ENCODE measurements at places on chromosomes 6 and 20.

DNA sequence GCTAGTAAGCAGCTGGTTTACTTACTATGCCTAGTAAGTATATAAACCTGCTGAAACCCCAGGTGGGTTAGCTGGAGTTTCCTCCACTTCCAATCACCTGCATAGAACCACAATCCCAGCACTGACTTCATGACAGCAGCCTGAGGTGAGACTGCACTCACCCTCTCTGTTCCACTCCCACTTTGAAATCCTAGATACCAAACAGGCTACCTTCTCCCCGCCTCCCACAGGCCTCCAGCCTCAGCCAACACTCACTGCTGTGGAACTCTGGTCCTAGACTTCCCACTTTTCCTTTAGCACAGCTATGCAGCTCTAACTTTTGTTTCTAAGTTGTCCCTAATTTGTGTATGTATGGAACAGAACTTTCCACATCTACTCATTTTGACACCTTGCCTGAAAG is 149.7 kb upstream of the ARID1B start:
- no peak for DNase-seq

- DNase-seq, result no peak
Observed at GRCh38 chr6:16564436-16564835, 196.8 kb downstream of the ATXN1 start.

DNA sequence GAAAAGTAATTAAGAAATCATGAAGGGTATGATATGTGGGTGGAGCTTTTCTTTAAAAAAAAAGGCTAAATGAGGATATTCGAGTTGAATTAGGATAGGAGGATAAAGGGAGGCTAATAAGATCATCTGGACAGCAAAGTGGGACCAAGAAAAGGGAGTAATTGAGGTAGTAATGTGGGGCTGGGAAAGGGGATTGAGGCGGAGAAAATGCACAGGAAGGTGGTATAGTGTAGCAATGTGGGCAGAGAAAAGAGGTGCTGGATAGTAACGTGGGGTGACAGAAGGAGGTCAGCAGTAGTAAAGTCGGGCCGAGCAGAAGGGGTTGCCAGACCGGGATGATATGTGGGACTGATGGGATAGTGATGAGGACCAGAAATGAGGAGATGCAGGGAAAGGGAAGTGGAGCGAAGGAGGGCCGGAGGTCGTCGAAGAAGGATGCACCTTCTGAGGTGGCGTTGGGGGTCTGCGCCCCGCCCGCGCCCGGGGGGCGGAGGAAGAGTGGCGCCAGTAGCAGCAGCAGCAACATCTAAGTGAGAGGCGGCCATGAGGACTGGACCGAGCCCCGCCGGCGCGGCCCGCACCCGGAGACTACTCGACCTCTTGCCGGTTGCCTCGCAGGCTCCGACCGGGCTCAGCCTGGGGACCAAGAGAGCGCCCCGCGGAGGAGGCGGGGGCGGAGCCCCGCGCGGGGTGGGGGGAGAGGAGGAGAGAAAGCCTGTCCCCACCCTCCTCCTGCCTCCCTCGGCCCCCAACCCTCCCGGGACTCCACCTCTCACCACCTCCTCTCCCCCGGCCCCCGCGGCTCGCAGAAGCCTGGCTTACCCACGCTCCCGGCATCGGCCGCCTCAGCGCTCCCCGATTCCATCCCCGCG is 887 bp downstream of the GABBR1 start:
- no peak for DNase-seq

GRCh38 chr6:86682297-86682696 is 255.0 kb upstream of the HTR1E start:
- DNase-seq, result no peak

DNA sequence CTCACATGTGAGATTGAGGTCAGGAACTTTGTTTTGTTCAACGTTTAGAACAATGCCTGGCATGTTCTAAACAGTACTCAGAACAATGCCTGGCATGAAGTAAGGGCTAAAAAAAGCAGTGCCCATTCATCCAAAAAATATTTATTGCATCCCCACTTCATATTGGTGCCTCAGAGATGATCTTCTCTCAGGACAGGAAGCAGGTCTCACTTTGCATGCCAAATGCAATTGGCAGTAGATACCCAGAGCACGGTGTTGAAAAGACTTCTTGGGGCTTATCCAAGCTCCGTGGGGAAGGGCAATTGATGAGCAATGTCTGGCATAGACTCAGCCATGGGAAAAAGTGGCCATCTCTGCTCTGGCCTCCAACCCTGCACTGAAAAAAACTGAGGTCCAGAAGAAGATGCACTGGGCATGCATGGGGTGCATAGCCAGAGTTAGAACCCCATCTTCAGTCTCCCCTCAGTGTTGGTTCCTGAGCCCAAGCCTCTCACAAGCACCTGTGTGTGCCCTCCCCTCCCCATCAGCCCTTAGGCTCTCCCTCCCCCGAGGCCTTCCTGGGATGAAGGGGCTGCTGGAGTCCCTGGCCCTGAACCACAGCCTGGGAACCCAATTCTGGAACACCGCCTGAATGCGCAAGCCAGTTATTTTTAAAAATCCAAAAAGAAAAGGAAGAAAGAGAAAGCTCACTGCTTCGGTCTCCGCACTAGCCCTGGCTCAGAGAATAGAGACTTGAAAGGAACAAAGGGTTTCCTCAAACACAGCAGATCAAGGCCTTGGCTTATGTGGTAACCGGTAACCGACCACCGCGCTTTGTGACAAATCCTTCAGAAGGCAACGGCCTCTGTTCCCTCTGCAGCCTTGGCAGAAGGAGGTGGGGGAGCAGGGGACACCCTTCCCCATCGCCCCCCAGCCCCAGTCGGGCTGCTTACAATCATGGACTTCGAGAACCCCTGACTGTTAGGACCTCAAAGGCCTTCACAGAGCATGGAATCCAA is 78.5 kb upstream of the SIRPA start:
- no peak for DNase-seq

DNA sequence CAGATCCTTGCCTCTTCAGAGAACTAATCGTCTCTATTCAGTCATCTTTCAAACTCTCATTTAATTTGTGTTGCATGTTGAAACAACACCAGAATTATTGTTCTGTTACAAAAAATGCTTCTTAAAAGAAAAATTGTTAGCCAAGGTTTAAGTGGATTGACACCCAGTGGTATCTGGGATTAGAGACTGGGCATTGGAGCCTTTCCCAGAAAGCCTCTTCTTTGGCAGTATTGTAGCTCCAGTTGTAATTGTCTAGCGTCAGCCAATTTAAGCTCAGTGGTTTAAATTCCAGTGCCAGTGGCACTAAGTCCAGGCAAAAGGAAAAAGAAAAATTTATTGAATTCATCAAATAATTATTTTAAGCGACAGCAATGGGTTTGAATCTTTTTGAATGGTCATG is 801 bp downstream of the CCDC28A start:
- no peak for DNase-seq

- DNase-seq, result no peak
Observed at GRCh38 chr6:40695114-40695513, 108.0 kb upstream of the LRFN2 start.

DNA sequence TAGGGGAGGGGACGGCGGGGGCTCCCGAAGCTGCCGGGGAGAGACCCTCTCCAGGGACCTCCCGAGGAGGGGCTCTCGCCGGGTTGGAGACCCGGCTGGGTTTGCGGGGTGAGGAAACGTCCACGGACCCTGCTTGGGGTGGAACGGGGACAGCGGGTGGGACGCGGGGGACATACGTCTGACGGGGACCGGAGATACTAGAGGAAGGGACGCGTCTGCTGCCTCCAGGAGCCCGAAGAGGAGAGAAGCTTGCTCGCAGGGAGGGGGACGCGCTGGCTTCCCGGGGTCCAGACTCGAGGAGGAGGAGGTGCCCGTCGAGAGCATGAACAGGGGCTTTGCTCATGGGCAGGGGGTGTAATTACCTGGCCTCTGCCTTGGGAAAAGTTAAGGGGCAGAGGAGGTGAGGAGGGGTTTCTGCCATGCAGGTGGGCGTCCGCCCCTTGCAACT is 593 bp downstream of the DNMT3B start:
- no peak for DNase-seq

DNA sequence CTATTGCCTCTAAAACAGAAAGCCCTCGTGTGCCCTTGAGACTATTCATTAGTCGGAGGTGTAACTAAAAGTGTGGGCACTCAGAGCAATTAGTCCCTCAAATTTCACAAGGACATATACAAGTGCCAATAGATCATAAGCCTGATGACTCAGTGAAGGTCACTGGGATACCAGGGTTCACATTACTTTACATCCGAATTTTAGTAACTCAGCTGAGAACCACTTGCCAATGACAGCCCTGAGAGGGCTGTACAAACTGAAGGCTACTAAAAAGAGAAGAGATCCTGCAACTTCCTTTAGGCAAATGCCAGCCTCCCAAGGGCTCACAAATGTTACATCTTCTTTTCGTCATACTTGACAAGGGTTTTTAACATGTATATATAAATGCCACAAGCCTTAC is 369.6 kb downstream of the TENT5A start:
- no peak for DNase-seq

DNA sequence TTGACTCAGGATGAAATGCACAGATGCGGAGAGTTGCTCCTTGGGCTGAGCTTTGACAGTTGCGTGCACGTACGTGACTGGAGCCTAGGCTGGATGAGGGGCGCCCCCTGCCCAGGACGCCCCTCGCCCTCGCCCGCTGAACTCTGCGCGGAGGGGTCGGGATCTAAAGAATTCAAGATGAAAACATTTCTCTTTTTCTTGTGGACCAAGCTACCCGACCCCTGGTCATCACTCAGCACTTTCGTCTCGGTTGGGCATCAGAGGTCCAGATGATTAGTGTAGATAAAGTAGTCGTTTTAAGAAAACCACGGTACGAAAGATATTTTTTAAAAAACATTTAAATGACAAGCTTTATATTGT is 700 bp downstream of the DTD1 start:
- DNase-seq, result no peak

DNA sequence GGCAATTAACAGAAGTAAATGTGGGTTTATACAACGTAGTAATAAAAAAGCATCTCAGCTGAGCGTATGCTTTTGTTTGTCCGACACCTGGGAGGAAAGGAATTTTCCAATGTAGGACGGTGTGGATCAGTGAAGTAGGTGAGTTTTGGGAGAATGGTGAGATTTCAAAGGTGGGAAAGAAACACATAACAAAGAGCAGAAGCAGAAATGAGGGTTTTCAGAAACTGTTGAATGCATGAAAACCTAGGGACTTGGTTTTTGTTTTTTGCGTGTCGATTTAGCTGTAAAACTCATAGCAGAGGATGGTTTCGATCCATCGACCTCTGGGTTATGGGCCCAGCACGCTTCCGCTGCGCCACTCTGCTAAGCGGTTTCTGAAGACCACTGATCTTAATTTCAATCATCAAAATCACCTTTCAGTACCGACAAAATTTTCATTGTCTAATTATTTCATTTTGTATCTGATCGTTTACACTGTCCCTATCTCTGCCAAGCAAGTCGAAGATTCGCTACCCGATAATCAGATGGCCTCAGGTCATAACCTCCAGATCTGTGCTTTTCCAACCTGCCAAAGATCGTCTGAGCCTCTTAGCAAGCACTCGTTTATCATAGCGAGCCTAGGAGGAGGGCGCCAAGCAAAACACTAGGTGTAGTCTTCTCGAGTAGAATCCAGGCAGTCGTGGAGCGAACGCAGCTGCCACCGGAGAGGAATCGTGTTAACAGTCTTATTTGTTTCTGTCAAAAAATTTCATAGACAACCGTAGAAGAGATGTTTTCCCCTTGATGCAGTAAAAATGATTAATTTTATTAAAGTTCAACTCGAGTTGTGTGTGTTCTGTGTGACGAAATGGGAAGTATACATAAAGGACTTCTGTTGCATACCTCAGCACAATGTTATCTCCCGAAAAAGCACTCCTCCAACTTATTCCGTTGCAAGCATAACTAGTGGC is 20.9 kb upstream of the POM121L2 start:
- no peak for DNase-seq

- DNase-seq, result no peak
Observed at GRCh38 chr6:78770765-78771164, 96.6 kb upstream of the IRAK1BP1 start.

DNA sequence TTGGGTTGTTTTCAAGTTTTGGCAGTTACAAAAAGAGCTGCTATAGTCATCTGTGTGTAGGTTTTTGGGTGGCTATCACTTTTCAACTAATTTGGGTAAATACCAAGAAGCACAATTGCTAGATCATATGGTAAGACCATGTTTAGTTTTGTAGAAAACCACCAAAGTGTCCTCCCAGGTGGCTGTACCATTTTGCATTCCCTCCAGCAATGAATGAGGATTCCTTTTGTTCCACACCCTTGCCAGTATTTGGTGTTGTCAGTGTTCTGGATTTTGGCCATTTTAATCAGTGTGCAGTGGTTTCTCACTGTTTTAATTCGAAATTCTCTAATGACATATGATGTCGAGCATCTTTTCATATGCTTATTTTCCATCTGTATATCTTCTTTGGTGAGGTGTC is 457.5 kb upstream of the ARID1B start:
- DNase-seq, result no peak

DNA sequence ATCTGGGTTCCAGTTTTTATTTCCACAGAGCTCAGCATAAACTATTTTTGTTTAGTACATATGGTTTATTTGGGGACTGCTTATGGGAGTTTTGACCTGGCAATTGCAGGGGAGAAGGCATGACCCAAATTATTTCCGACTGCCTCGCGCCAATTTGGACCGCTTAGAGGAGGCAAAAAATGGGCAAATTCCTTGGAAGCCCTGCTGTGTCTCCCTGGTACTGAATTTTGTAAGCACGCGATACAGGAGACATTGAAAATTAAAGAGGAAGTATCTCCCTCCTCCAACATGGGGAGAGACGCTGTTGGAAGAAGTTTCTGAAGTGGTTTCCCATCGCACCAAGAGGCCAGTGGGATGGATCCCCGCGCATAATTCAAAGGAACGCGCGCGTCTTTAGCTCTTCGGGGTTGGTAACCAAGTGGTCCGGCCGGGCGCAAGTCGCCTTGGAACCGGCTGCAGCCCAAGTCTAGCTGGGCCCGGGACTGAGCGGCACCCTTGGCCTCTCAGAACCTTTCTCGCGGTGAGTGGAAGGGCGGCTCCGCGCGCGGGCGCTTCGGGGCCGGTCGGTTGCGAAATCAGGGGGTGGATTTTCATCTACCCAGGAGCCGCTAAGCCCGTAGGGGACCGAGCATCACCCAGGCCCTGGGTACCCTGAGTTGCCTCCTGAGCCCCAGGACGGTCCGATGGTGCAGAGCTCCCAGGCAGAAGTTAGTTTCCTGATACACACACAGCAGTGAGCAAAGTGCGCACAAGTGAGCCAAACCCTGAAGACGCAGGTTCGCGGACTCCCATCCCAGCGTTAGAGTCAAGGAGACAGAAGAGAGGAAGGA is 6.2 kb downstream of the NKX2-2 start:
- no peak for DNase-seq
